ENCODE measurements at places on chromosomes 2 and 18.

DNA sequence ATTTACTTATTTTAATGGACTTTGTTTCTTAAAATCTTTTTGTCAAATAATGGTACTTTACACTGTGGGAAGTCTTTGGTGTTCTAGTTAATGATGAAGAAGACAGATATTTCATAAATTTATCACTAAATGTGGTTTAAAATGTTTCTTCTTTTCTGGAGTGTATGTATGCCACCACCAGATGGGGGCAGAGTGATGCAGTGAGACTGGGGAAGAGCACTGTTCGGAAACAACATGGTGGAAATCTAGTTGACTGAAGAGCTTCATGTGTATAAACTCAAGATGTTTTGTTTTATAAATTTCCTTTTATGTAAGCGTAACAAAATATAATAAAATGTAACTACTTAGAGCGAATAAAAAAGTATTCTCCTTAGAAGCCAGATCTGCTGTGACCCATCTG is 195.1 kb downstream of the KCNE4 start:
- no peak for DNase-seq

- no peak for DNase-seq
Observed at GRCh38 chr2:174399171-174399570, 3.6 kb downstream of the SCRN3 start.

- DNase-seq = no peak
Observed at GRCh38 chr2:197497326-197497725, 2.3 kb downstream of the HSPD1 start.

- DNase-seq = no peak
Observed at GRCh38 chr2:187408926-187409325, 39.1 kb downstream of the CALCRL start.

- no peak for DNase-seq
Observed at GRCh38 chr2:234661175-234661574, 164.3 kb upstream of the ARL4C start.

DNA sequence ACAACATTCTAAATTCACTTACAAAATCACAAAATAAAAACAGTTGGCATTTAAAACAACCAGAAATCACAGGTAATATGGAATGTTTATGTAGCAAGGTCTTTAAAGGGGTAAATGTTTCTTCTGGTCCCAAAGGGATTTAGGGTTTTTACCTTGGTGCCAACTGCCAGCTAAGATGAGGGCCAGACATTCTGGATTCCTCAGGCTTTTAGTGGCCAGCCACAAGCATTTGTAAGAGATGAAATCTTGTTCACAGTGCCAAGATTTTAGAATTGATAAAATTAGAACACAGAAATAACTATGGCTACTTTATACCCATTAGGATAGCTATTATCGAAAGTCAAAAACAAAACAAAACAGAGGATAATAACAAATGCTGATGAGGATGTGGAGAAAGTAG is 60.4 kb upstream of the CDKL4 start:
- no peak for DNase-seq

DNA sequence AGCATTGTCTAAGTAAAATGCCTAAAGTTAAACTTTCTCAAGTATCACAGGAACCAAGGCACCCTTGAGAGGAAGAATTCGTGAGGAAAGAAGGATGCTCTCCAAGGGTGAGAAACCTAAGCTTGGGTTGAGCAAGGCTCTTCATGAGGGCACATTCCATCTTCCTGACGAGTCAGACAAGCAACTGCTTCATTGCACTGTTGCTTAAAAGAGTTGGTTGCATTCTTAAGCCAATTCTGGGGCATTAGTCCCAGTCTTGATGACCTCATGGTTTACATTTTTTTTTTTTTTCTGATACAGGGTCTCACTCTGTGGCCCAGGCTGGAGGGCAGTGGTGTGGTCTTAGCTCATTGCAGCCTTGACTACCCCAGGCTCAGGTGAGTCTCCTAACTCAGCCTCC is 237.5 kb downstream of the ACTR3 start:
- DNase-seq = no peak

GRCh38 chr2:23532391-23533337 is 147.7 kb downstream of the KLHL29 start:
- peak; percentile 55 for DNase-seq
